ENCODE measurements at places on chromosomes 4 and X.

- no peak for DNase-seq
Measured at GRCh38 chrX:139766545-139766983, 58.6 kb upstream of the MCF2 start.

DNA sequence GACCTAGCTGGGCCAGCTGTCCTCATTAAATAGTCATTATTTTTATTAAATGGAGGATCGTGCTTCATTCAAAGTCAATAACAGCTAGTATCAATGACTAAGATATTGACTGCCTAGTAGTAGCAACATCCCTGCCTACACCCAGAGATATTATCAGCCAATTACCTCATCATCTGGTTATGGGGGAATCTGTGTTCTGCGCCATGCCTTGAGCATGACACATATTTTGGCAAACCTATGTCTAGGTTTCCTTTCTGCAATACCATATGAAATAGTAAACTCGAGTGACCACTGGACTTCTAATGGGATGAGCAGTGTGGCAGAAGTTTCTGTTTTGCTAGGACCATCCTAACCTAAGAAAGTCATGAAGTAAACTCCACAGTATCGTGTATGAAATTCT, 50.0 kb upstream of the AADAT start:
- DNase-seq: no peak

GRCh38 chr4:141560056-141560455, 76.3 kb upstream of the IL15 start:
- no peak for DNase-seq

DNA sequence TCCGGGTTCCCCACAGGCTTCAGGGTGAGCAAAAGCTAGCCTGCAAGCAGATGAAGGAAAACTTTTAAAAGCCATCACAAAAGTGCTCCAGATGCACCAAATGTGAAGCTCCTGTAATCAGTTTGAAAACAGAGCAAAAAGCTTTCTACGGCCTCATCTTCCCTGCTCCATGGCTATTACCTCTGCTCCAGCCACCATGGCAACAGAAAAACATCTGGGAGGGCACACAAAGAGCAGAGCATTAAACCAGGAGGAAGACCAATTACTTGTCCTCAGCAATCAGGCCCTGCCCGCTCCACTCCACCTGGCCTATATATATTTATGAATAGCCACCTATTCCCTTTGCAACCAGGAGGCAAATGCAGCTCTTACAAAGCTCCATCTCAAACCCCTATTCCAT, 33.6 kb downstream of the TMEM154 start:
- DNase-seq: no peak

GRCh38 chrX:78029663-78030062, 60.2 kb upstream of the PGAM4 start:
- DNase-seq: no peak

DNA sequence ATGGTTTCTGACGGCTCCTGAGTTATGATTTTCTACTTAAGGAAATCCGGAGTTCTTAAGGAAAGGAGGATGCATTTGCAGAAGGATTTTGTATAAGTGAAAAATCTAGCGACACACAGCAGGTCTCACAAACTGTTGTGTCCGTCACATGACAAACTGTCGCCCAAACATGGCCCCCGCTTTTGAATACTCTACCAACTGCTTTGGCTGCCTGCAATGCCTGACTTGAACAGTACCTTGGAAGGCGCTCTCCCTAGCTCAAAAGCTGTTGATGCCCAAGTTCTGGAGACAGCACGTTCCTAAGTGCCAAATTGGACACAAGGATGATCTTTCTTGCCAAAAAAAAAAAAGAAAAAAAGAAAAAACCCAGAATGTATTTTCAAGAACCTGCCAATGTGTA, 103.2 kb downstream of the ENPP6 start:
- no peak for DNase-seq

DNA sequence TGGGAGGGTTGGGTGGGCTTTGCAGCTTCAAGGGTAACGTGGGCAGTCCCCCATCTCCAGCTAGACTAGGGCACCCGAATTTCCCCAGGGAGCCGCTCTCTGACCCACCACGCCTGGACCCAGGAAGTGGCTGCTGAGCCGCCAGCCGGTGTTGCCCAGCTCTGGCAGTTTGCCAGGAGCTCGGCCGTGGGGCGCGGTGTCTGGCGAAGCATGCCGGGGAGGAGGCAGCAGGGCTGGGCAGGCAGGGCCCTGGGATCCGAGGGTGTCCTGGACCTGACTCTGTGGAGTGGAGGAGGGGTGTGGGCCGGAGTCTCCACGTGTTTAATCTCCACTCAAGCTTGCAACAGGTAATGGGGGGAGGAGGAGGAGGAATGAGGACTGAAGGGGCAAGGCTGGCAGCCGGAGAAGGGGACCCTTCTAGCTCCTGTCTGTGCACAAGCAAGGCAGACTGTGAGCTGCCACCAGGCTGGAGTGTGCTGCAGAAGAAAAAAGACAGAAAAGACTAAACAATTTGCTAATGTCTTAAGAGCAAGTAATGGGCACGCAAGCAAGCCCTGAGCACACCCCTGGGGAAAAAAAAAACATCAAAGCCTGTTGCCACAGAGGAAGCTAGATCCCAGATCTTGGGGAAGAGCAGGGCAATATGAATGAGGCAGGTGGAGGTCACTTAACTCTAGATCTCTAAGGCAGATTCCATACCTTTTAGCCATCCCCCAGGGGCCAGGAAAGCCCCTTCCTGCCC, 2.4 kb downstream of the LONRF3 start:
- no peak for DNase-seq

GRCh38 chr4:163344147-163345125, 744 bp downstream of the NPY5R start:
- no peak for DNase-seq

DNA sequence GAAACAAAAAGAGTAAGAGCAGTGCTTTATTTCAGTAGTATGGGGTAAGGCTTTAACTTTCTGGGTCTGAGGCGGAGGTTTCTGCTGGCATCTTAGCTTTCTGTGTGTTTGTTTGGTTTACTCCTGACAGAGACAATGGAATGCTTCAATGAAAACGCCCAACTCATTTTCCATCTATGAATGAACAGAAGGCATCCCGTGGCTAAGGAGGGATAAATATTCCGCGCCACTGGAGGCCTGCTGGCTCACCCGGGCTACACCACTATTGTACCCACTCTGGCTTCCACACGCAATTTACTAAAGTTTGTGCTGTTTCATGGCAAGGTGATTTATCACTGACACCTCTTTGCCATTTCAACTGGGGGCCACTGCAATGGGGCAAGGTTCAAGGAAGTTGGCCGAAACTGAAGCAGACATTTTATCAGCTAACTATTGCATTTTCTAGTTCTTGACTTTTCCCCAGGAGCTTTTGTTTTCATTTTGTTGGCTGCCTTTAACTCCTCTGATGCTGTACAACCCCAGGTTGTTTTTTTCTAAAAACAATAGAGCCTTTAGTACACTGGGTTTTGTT, 32.8 kb upstream of the PPARGC1A start:
- DNase-seq: no peak

DNA sequence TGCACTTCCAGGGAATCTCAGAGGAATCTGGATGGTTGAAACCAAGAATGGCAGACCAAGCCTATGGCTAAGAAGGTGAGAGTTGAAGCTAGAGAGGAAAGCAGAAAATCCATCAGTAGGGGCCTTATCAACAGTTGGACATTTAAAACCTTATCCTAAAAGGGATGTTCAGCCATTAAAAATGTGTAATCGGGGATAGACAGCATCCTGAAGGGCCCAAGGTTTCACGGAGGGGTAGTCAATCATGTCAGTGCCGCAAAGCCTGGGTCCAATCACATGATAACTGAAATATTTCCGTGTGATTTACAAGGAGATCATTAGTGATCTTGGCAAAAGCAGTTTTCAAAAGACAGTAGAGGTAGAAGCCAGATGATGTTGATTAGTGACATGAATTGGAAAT, 61.9 kb upstream of the ELOVL6 start:
- DNase-seq: no peak

- peak; percentile 27 for DNase-seq
Measured at GRCh38 chr4:85741381-85741780, 266.4 kb downstream of the ARHGAP24 start.

DNA sequence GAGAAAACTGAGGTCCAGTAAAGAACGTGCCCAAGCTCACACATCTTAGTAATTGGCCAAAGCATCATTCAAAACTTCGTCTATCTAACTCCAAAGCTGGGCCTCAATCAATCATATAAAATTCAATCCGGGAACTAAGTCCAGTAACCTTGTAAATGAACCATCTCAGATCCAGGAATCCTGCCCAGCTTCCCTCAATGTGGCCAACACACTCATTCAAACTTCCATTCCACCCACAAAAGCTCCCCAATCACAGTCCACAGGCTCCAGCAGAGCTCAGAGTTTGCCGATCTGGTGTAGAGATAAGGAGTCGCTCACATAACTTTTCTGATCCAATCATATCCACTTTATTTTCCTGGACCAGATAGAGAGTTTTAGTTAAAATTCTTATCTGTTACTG, 144.8 kb downstream of the SPATA18 start:
- DNase-seq: no peak

DNA sequence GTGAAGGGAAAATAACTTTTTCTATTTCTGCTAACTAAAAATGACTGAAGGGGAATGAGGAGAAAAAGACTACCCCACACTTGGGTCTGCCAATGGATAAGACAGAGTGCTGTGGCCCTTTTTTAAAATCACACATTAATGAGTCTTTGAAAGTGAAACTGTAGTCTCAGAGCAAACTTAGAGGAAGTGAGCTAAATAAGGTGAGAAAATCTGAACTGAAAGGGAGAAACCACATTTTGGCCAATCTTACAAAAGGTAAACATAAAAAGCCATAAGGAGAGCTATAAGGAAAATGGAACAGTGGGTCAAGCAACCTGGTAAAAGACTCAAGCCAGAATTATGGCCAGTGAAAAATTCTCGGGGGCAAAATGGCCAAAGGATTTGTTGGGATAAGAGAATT, 755.1 kb upstream of the IGFBP7 start:
- no peak for DNase-seq

- DNase-seq: no peak
Measured at GRCh38 chr4:41215969-41216293, 1.6 kb upstream of the APBB2 start.

DNA sequence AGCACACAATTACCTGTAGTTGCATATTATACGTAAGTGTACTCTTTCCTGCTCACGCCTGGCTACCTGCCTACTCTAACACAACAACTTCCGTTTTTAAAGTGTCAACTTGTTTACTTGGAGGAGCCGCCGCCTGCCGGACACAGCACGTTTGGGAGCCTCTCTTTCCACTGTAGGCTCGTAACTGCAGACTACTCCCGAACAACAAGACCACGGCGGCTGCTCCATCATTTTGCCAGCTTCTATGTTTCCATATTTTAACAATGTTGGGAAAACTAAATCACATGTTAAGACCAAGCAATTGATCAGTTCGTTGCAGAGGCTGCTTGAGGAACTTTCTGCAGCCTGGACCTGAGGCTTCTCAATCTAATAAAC, 841 bp downstream of the MTNR1A start:
- no peak for DNase-seq

GRCh38 chr4:1030559-1030958, 19.1 kb downstream of the FGFRL1 start:
- no peak for DNase-seq

DNA sequence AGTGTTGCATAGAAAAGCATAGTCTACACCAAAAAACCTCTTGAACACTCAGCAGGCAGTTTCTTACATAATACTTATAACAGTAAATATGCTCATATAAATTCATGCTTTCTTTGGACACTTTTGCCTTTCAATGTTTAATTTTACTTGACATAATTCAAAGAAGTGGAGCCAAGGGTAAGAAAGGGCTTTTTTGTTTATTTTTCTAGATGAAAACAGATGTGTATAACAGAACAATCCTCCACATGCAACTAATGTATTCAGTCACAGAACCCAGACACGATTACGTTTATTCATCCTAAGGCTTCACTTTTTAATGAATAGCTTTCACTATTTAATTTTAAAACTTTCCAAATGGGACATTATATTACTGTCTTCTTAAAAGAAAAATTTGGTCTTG, 58.0 kb upstream of the PTPN13 start:
- no peak for DNase-seq

- DNase-seq: no peak
Measured at GRCh38 chrX:68705986-68706385, 58.5 kb downstream of the STARD8 start.

DNA sequence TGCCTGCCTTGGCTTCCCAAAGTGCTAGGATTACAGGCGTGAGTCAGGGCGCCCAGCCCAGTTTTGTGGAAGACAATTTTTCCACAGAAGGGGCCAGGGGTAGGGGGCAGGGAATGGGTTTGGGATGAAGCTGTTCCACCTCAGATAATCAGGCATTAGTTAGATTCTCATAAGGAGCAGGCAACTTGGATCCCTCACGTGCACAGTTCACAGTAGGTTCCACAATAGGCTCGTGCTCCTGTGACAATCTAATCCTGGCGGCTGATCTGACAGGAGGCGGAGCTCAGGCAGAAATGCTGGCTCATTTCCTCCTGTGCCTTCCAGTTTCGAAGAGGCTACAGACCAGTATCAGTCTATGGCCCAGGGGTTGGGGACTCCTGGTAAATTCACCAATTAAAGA, 491.6 kb upstream of the AADAT start:
- no peak for DNase-seq

- no peak for DNase-seq
Measured at GRCh38 chr4:96431094-96431493, 591.2 kb downstream of the PDHA2 start.

GRCh38 chr4:63904201-63904600, 505.0 kb downstream of the TECRL start:
- DNase-seq: no peak

DNA sequence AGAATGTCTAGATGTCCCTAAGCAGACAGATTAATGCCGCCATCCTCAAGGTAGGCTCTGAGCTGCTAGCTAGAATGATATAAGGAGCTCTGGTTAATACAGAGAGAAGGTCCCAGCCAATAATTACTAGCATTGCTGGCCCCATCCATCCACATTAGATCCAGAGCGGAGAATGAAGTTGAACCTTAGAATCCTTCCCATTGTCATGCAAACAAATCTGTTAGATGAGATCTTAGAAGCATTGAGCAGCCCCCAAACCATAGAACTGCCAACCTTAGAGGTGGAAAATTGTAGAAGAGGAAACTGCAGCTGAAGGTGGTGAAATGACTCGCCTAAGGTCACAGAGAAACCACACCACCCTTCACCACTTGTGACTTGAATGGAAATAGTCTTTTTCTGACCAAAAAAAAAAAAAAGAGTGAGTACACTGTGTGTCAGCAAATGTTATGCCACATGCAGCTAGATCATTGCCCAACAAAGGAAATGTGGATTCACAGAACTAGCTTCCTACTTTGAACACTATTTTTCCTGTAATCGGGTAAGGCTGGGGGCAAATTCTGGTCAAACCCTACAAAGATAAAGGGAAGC, 162.1 kb downstream of the SMIM20 start:
- DNase-seq: no peak
